Putamen (tissue), 1 donor: ENCODE measurements at places on chromosomes 6 and 20.

DNA sequence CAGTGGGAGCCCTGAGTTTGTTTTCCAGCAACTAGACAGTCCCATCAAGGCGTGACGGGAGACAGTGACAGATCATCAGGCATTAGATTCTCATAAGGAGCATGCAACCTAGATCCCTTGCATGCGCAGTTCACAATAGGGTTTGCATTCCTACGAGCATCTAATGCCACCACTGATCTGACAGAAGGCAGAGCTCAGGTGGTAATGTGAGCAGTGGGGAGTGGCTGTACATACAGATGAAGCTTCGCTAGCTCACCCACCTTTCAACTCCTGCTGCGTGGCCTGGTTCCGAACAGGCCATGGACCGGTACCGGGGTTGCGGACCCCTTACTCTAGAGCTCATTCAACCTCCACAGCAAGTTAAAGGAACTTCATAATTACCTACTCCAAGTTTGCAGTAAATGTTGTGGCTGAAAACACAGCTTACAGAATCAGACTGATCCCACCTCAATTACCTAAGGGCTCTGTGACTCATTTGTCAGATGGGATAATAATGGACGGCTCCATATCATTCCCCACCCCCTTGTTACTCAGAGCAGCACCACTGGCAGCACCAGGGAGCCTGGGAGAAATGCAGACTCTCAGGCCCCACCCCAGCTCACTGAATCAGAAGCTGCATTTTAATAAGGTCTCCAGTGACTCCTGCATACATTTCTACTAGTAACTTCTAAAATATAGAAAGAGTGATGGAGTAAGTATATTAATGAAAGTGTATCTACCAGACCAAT is 15.7 kb downstream of the PXMP4 start:
- DNase-seq, result no peak

DNA sequence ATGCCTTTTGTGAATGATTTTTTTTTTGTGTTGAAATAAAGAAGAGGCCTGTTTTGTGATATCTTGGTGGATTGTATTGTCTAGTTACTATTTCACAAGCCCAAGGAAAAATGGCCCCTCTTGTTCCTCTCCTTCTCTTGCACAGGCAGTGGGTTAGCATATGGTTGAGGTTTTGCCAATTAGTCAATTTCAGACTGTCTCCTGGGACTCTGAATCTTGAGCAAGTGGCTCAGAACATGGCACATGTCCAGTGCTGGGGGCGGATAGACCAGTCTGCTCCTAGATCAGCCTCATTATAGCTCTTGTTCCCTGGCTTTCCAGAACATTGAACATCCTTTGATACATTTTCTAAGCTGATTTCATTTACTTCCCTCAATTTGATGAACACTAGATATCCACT is 589.2 kb downstream of the PHF3 start:
- DNase-seq, result no peak

DNA sequence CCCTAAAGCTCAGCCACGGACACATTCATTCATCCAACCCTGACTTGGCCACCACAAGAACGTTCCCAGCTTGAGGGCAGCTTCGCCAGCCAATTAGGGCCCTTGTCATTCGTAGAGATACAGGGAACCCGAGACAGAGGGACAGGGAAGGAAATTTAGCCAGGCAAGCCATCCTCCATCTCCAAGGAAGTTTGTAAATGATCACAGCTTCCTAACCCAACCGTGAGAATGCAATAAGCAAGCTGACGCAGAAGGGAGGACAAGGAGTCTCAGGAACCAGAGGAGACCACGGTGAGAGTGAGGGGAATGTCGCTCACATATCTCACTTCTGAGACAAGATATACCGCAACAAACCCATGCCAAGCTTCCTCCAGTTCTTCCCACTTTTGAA is 1.4 kb downstream of the TRAM2 start:
- no peak for DNase-seq

GRCh38 chr6:42137194-42137753 is 5.1 kb downstream of the C6orf132 start:
- DNase-seq, result no peak

DNA sequence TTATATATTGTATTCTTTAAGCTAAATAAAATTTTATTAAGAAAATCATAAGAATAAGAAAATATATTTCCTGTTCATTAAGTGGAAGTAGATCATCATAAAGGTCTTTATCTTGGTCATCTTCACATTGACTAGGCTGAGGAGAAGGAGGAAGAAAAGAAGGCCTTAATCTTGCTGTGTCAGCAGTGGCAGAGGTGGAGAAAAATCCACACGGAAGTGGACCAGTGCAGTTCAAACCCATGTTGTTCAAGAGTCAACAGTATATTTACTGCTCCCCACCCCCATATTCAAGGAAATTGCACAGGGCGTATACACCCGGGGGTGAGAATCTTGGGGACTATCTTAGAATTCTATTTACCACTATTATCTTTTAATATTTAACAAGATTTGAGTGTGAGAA is 178.6 kb upstream of the SCGN start:
- DNase-seq, result no peak

DNA sequence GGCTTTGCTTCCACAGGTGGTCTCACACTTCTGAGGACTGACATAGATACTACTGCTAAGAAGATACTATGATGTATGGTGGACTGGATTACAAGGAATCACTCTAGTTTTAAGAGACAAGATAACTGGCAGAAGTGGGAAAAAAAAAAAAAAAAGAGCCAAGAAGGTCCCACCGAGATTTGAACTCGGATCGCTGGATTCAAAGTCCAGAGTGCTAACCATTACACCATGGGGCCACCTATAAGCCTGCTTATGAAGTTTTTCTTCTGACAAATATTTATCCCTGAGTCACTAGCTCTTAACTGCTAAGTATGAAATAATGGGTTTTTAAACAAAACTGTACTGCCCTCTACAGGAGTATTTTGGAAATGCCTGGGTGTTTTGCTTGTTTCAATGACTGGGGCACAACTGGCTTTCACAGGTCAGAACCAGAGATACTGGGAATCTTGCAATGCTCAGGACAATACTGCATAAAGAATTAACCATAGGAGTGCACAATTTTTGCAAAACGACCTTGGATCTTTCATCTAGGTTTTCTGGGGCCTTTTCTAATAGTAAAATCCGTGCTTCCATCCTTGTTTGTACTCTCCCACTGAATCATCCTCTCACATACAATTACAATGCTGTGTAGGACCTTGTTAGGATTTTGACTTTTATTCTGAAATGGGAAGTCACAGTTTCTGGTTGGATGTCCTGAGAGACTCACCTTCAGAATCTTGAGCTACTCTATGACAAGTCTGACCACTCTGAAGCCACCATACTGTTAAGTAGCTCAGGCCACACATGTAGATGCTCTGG is 116.3 kb downstream of the OR2B2 start:
- peak; percentile 76 for DNase-seq

DNA sequence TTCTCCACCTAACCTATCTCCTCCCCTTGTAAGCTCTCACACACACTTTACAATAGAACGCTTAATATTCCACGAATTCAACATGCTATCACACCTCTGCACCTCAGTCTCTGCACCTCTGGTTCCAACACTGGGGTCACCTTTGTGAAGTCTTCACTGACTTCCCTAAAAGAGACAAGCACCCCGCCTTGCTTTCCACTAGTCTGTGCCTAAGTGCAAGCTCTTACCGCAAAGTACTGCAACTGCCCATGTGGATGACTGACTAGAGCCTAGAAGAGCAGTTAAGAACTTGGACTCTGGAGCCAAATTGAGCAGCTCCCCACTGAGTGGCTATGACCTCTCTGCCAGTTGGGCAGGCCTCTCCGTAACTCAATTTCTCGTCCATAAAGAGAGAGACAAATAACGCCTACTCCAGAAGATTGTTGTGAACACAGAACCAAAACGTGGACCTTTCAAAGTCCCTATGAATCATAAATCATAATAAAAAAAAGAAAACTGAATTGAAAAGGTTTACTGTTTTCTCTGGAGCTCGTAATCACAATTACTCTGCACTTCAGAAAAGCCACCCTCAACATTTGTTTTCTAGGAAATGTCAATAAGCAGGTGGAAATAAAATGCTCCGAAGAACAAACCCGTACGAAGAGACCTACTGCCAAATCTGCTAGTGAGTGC is 1.2 kb downstream of the IFNGR1 start:
- DNase-seq, result no peak

DNA sequence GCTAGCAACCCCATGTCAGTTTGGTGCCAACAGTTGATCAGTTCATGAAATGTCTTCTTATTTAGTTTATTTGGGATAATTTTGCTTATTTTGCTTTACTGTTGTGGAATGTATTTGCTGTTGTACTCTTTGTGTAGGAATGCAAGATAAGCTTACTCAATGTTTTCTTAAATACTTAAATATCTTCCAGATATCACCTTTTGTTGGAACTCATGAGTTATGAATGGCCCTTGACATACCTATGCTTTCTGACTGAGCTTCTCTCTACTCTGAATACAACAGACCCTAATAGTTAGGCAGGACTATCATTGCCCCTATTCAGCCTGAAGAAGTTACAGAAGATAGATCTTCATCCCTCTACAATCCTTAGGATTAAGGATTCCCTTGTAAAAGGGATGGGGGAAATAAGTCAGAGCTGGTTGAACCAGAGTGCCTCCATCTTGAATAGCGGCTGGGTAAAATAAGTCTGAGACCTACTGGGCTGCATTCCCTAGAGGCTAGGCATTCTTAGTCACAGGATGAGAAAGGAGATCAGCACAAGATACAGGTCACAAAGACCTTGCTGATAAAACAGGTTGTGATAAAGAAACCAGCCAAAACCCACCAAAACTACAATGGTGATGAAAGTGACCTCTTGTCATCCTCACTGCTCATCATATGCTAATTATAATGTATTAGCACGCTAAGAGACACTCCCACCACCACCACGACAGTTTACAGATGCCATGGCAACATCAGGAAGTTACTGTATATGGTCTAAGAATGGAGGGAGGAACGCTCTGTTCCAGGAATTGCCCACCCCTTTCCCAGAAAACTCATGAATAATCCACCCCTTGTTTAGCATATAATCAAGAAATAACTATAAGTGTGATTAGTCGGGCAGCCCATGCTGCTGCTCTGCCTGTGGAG is 196.9 kb downstream of the AKAP7 start:
- no peak for DNase-seq

- DNase-seq, result no peak
These were observed 394.7 kb upstream of the SULF2 start for GRCh38 chr20:48180024-48180423.

DNA sequence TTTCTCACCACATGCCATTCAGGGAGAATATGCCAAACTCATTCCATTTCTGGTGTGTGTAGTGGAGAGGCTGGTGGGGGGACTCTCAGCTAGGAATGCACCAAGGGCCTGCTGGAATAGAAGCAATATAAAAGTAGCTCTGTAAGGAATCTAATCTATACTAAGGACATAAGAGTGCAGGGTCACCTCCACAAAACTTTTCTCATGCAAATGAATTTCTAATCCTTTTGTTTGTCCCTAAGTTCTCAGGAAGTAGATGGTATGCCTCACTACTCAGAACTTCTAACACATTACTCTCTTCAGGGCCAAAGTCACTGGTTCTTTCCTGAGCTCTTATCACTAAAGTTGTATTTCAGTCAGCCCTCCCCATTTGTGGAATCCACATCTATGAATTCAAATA is 427.2 kb downstream of the C6orf118 start:
- DNase-seq, result no peak

- no peak for DNase-seq
These were observed 169.7 kb upstream of the GGTLC1 start for GRCh38 chr20:24158281-24158680.

DNA sequence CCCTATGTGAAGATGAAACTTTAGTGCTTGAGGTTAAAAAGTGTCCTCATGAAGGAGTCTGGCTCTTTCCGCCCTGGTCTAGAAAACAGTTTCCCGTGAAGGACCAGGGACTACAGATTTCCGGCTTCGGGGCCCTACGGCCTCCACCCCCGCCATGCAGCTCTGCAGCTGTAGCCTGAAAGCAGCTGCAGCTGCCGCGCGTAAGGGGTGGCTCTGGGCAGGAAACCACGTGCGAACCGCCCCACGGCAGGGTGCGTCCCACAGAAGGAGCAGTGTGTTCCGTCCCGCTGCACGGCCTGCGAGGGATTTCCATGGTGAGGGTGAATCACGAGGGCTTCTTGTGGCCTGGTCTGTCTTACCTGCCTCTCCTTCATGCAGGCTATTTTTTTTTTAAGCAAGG is 117.0 kb downstream of the ERMARD start:
- DNase-seq, result no peak

DNA sequence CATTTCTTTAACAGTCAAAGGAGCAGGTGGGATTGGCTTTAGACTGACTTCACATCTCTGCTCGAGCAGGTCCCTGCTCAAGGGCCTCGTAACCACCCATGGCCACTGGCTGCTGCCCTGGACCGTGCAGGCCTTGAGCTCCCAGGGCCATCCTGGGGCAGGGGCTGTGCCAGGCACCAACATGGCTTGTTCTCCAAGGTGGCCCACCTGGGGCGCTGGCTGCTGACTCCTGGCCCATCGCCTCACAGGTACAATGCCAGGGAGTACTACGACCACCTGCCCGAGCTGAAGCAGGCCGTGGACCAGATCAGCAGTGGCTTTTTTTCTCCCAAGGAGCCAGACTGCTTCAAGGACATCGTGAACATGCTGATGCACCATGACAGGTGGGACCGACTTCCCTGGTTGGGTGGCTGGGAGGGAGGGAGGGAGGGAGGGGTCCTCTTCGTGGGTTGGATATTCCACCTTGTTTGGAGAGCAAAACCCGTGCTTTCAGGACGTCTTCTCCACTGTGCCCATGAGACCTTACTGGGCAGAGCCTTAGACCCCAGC is 46.1 kb downstream of the PYGB start:
- DNase-seq, result no peak

- DNase-seq, result no peak
These were observed 37.9 kb downstream of the MAN1A1 start for GRCh38 chr6:119311514-119312142.

- DNase-seq, result no peak
These were observed 11.0 kb downstream of the ROS1 start for GRCh38 chr6:117414770-117415169.

- no peak for DNase-seq
These were observed 15.4 kb downstream of the TAAR1 start for GRCh38 chr6:132643547-132643946.

- DNase-seq, result no peak
These were observed 93.7 kb upstream of the ATXN1 start for GRCh38 chr6:16854986-16855385.

GRCh38 chr20:37980383-37980782 is 52.9 kb downstream of the TTI1 start:
- no peak for DNase-seq

- no peak for DNase-seq
These were observed 172.6 kb upstream of the RSPO3 start for GRCh38 chr6:126945812-126946360.

- no peak for DNase-seq
These were observed 41.8 kb upstream of the LAMA4 start for GRCh38 chr6:112296122-112296521.

DNA sequence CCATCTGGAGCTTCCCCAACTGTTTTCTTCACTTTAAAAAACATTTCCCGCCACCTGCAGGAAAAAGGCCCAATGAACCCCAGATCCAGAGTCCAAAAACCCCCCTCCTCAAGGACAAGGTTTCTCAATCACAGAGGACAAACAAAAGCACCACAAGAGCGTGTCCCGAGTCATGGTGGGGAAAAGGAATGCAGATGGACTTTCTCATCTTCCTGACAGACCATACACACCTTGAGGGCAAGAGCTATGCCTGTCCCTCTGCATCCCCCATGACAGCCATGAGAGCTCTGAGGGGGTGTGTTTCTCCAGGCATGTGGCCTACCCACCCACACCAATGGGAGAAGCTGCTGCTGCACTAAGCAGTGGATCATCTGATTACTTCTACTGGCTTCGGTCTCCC is 9.0 kb downstream of the PEX6 start:
- no peak for DNase-seq
